ENCODE measurements at places on chromosomes 16 and 17.

- DNase-seq, result no peak
Measured at GRCh38 chr16:2702438-2702825, 17.6 kb downstream of the PRSS27 start.

GRCh38 chr16:69847643-69848042 lies 85.5 kb downstream of the WWP2 start:
- DNase-seq, result no peak

DNA sequence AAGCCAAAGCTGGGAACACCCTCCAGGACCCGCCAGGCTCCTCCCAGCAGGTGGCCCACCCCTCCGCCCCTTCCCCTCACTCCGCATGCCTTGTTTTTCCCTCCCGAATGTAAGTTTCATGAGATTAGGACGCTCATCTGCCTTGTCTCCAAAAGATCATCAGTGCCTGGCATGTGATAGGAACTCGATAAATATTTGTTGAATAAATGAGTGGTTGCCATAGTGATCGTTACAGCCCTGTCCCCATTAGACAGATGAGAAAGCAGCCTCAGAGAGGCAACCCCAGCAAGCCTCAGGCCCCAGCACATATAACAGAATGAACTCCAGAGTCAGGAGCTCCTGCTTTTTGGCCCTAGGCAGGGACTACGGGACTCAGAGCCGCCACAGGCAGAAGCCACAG lies 5.0 kb downstream of the CAMKK1 start:
- no peak for DNase-seq

DNA sequence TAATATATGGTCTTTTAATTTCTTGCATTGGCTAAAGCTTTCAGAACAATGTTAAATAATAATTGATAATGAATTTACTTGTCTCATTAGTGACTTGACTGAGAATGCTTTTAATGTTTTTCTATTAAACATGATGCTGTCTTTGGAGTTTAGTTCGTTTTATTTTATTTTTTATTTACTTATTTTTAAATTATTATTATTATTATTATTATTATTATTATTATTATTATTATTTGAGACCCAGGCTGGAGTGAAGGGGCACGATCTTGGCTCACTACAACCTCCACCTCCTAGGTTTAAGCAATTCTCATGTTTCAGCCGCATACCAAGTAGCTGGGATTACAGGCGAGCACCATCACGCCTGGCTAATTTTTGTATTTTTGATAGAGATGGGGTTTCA lies 4.4 kb downstream of the OR3A3 start:
- DNase-seq, result no peak

GRCh38 chr16:27317738-27318391 lies 4.1 kb downstream of the IL4R start:
- DNase-seq, result no peak

DNA sequence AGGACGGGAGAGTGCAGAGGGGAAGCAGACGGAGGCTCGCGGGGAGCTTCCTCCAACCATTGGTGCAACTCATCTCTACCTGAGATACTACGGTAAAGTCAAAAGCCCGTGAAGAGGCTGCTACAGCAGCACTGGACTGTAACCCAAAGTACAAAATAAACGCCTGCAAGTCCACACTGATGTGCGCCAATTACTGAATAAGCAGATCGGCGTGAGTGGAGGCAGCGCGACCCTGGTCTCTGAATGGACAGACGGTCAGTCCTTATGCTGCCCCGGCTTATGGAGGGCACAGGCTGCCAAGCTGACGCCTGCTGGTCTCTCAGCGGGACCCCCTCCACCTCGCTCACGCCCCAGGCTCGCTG lies 58.5 kb downstream of the LMF1 start:
- no peak for DNase-seq

Data from left ventricle myocardium inferior (tissue), 1 donor.